ENCODE measurements at places on chromosomes 12 and 14.

DNA sequence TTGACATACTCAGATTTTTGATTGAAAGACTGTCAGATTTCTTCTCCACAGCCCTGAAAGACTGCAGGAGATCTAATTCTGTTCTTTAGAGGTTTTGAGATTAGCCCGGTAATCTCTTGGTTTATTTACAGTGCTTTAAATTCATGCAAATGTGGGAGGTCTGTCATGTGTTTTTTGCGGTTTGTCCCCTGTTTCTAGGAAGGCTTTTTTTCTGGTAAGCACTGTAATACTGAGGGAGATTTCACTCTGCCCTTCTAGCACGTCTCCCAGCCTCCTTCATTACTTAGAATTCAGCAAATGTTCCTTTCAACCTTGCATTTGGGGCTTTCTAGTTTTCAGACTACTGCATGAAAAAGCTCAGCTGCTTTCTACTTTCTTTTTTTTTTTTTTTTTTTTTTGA, 31.1 kb downstream of the GPHN start:
- no peak for DNase-seq

GRCh38 chr14:95993768-95994592, 45.2 kb upstream of the C14orf132 start:
- DNase-seq, result no peak

DNA sequence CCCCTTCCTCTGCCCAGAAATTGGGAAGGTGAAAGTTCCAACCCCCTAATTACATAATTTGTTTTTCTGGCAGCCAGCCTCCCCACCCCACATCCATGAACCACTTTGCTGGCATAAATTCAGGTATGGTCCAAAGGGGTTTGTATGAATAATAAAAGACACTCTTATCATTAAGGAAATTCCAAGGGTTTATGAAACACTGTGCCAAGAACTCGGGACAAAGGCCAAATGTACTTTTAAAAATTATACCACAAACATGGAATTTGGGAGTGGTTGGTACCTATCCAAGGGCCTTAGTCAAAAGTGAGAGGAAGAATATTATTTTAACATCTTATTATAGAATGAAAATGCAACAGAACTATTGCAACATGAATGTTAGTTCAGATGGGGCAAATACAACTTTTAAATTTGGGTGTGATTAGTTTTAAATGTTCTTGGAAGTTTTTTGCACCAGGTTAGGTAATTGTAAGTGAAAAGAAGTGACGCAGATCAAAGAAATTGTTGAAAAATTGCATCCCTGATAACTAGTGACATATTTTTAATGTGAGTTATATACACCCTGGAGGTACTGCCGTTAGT, 217.8 kb downstream of the TMEM117 start:
- DNase-seq, result no peak

DNA sequence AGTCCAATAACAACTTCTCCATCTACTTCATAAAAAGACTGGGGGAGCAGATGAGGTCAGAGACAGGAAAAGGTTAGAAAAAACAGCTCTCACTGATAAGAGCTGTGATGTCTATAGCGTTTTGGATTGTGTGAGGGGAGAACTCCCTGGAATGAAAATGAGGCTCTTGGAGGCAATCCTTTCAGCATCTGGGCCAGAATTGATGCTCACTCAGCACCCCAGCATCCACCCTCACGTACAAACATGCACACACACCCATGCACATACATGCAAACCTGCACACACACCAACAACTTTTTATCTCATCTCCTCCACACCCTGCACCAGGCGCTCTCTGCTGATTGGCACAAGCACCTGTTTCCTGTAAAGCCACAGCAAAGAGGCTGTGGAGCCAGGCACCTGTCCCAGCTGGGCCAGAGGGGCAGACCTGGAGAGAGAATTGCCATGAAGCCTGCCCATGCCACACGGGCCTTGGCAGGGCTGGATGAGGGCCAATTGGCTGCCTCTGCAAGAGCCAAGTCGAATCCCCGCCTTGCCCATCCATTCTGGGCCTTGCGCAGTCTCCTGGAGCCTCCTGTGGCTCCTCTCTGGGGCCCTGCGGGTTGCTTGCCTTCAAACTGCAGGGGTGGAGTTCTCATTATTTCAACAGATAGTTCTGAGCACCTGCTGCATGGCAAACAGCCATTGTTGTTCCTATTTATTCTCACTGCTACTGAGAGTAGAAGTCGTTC, 53.1 kb downstream of the SYNE3 start:
- no peak for DNase-seq

GRCh38 chr12:11645391-11645790, 4.1 kb upstream of the ETV6 start:
- no peak for DNase-seq

DNA sequence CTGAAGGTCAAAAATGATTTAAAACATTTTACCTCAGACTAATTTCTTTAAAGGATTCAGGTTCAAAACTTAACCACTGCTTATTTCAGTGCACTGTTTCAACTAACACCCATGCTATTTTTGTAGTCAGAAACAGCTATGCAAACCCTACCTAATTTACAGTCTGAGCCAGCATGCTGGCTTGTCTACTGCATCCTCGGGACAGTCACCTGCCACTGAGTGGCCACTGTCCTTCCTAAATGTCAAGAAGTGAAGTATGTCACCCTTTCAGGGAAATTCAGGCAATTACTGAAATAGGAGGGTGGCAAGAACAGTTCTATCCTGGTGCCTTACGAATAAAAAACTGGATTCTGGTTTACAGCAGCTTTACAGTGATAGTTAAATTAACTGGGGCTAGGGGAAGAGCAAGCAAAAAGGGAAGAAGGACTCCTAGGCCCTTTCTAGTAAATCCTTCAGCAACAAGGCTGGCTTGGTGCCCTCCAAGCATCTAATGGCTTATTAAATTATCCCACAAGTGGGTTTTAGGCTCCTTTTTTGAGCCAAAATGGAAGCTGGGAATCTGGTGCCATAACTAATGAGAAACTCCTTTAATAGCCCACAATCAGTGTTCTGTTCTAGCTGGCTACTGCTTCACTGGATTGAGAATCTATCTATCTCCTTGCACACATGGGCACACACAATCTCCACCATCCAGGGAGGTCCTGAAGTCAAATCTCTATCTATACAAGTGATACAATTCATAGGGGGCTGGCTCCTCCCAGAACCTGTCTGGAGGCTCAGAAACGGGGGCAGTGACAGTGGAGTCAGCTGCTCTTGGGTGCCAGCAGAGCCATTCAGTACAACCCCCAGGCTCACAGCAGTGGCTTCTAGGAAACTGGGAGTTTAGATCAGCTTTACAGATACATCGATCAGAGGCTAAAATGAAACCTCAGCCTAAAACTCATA, 43.4 kb downstream of the SH2B3 start:
- DNase-seq, result no peak

- DNase-seq, result peak; percentile 50
Measured at GRCh38 chr14:105419195-105420091, at the start of gene MTA1. TSS of gene MTA1 (plus strand) at chr14:105419827. CDS start at chr14:105420036, 209 bp downstream.

DNA sequence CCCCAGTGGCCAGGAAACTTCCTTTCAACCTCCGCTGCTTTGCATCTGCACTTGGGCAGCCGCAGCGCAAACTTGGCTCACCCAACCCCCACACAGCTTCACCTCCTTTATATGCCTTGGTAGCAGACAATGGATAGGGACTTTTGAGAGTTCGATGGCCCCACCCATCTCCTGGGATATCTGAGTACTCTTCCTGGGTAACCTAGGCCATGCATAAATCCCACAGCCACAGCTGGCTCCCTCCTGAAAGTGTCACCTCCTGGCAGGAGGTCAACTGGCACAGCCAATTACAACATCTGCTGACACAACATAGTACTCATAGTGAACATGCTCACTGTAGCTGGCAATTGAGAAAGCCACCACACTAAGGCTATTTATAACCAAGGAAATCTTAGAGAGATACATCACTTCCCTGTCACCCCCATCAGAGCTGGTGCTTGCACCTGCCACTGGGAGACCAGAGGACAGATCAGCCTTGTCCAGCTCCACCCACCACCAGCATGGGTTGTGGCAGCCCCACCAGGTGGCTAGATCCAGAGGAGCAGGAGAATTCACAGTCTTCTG, 410.0 kb downstream of the SYT1 start:
- no peak for DNase-seq

DNA sequence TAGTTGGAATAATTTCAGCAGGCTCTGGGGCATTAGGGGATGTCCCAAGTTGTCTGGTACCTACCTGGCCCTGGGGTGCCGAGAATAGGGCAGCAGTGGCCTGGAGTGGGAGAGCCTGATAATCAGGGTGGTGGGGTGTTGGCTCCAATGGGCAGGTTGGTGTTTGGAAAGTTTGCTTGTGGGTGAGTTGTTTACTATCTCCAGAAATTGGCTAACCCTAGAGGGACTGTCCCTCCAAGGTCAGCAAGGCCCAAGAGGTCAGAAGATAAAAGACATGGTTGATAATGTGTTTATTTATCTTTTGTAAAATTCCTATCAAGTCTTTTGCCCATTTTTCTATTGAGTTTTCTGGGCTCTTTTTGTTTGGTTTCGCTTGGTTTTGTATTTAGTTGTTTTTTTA, 105.1 kb downstream of the KICS2 start:
- DNase-seq, result no peak

DNA sequence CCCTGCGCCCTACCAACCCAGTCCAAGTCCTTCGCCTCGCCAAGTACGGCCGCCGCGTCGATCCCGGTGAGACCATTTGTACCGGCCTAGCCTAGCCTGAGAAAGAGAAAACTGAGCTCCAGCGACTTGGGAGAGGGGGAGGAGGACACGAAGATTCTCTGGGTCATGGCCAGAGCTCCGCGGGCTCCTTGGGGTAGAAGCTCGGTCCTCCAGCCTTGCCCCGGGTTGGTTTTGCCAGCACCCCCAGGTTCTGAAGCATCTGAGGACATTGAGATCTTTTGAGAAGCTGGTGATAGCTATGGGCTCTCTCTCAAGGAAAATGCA, 7.3 kb downstream of the LHX5 start:
- DNase-seq, result no peak

GRCh38 chr12:870378-870777, 79.1 kb downstream of the RAD52 start:
- no peak for DNase-seq

DNA sequence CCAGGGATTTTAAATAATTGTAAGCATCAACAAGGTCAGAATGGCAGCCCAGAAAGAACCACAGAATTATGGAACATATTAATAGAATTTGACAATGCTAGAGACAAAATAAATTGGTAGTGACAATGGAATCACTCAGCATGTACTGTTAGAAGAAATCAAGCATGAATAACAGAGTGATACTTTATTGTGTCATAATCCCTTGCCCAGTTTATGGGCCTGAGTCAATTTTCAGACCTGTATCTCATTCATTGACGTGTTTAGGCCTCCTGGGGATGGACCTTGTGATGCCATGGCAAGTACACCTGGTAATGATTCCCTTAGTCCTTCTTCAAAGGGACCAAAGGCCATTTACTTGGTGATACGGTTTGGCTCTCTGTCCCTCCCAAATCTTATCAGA, 12.8 kb upstream of the CCDC91 start:
- DNase-seq, result no peak

GRCh38 chr14:103997391-103997790, 55.1 kb upstream of the RD3L start:
- no peak for DNase-seq

- no peak for DNase-seq
Measured at GRCh38 chr12:96225994-96226399, 31.8 kb downstream of the ELK3 start.

- DNase-seq, result no peak
Measured at GRCh38 chr14:90582166-90582565, 185.3 kb downstream of the CALM1 start.

DNA sequence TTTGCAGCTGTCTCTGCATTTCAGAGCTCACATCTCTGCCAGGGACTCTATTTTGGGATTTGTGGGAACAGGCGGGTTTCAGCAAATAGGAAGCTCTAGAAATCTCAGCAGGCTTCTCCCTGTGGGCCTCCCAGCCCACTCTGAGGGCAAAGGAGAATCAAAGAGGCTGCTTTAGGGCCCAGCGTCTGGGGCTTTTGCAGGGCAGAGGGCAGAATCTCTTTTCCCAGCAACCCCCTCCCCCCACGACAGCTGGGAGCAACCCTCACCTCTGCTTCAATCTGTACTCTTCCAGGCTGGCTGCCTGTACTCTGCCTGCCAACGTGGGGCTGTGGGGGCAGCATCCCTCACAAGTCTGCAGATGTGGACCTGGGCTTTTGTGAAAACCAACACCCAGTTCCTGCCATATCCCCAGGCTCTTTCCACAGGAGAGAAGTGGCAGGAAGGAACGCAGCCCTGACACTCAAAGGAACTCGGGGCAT, 529.6 kb upstream of the TBX3 start:
- no peak for DNase-seq

DNA sequence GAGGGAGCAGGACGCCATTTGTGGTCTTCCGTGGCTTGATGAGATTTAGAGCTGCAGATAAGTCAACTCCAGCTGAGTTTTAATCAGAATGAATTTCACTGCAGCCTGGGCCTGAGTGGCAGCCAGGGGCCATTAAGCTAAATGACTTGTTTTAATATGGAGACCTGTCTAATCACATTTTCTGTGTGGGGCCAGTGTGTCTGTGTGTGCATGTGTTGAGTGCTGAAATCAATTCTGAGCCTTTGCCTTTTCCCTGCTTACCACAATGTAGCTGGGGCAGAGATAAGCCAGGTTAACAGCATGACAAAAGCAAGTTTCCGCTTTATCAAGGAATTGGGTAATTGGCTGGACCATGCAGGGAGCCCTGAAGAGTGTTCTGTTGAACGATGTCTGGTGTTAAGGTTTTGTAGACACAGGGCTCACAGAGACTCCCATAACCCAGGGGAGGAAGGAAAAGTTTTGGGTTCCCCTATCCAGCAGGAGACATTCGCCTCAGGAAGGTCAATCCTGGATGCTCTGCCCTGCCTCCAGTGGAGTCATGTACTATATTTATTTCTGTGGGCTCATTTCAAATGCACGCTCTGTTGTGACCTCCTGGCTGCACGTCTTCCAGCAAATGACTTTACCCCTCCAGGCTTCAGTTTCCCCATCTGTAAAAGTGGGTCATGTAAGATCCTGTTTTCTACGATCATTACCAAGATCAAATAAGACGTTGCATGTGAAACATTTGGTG, 24.2 kb downstream of the RPH3A start:
- DNase-seq, result no peak

DNA sequence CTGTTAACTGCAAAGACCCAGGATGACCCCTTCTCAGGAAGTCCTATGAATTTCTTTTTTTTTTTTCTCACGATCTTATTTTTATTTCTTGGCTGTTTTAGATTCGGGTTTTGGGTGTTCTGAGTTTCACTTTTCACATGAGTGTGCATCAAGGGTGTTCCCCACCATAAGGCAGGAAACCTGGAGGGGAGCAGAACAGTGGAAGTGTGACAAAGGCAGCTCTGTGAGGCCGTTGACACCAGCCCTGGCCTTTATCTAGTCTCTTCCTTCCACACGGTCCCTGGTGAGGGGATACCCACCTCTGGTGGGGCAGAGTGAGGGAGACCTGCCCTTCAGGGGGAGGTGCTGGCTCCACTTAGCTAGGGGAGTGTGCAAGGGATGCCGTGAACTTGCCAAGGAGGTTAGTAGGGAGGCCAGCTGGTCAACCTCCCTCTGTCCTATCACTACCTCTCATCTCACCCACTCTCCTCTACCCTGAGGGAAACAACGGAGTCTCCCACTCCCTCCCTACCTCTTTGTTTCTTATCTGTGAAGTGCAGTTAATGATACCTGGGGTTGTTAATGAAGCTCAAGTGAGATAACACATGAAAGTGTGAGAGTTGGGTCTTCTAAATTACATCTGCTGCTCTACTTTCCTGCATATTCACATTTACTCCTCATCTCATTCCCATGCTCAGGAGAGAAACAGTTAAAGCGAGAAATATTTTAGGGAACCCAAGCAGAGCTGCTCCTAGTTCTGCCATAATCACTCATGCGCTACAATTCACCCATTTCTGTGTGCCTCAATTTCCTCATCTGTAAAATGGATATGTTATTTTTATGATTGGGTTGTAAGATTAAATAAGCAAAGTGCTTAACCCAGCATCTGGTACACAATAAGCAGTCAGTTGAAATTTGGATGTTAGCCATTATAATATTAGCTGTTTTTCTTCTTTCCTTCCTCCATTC, 4.4 kb upstream of the GALNT6 start:
- no peak for DNase-seq
